ENCODE measurements at places on chromosomes 5 and 9. TPM values are rescaled to one million over a fixed set of nuclear protein-coding genes. Genes with fewer than 3 reads are reported as not detected.

CMYA5 gene
- 0.44 TPM for total RNA-seq

MYOZ3 gene
- not detected for total RNA-seq

GABRB2 gene
- total RNA-seq, result 0.19 TPM

GRCh38 chr5:134099939-134100282, 14.6 kb upstream of the TCF7 start:
- no peak for DNase-seq

GRCh38 chr9:88799541-88800328, 191.5 kb upstream of the S1PR3 start:
- DNase-seq, result no peak

GRCh38 chr5:108857905-108858304, 110.2 kb downstream of the FER start:
- DNase-seq, result no peak

Data from esophagus squamous epithelium (tissue), 5 donors.